ENCODE measurements at places on chromosomes 6 and 20.

DNA sequence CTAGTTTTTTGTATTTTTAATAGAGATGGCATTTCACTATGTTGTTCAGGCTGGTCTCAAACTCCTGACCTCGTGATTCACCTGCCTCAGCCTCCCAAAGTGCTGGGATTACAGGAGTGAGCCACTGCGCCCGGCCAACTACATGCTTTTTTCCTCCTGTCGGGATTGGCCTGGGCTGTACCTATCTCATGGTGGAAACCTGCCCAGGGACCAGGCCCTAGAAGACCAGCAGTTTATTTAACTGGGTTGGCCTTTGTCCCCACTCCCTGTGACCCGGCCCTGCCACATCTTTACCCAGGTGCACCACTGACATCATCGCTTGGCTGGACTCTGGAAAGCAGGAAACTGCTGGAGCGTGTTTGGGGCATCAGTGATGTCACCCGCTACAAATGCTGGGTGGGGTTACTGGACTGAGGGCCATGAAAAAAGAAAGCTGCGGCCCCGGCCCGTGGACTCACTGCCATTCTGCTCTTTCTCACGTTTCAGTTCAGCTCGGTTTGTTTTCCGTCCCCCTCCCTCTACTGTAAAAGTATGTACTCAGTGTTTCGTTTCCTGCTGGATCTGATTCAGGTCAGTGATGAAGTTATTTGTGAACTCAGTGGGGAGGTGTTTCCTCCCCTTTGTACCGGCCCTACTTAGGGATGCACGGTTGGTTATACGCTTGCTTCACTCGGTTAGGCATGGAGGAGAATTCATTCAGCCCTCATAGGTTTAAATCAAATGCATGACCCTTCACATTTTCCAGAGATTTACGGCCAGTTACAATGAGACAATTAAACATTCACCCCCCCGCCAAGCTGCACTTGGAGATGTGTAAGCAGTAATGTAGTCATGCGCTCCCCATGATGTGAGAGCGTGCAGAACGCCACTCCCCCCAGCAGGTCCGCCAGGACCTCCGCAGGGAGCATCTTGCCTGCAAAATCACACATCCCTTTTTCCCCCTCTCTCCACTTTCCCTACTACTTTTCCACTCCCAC lies 179.3 kb downstream of the MTHFD1L start:
- no peak for DNase-seq

DNA sequence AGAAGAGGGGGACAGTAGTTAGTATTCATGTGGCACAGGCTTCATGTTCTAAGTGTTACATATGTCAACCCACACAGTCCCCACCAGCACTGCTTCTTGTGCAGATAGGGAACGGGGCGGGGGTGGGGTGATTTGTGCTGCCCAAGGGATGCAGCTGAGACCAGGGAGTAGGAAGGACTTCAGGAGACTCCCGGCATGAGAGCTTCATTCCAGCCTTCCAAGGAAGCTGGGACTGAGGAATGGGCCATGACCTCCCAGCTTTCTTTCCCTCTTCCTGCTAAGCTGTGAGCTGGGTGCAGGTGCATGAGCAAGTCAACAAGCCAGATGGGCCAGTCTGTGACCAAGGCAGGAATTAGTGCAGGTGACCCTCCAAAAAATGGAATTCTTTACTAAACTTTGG lies 9.2 kb downstream of the BEND3 start:
- no peak for DNase-seq

DNA sequence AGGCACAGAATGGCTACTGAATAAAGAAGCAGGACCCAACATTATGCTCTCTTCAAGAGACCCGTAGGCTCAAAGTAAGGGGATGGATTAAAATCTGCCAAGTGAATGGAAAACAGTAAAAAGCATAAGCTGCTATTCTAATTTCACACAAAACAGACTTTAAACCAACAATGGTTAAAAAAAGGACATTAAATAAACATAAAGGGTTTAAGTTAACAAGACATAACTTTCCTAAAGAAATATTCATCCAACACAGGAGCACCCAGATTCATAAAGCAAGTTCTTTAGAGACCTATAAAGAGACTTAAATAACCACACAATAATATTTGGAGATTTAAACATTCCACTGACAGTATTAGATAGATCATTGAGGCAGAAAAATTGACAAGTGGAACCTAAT lies 624.5 kb downstream of the RFPL4B start:
- no peak for DNase-seq

GRCh38 chr20:62051144-62051543 lies 14.5 kb downstream of the TAF4 start:
- no peak for DNase-seq

- DNase-seq, result no peak
These were observed 50.7 kb downstream of the DOK5 start for GRCh38 chr20:54525916-54526590.

DNA sequence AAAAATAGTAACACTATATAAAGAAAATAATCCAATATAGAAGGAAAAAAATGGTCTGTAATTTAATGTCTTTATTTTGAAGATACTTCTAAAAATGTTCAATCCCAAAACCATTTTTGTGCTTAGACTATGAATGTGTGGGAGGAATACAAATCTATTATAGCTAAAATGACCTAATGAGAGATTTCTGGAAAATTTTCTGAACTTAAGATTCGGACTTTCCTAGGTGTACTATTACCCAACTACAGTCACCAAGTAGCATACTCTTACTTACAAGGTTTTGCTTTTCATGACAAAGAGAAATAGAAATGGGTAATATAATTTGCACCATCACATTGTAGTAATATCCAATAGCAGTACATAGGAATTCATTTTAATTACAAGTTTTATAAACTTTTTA lies 29.9 kb downstream of the MAP3K7 start:
- DNase-seq, result no peak

DNA sequence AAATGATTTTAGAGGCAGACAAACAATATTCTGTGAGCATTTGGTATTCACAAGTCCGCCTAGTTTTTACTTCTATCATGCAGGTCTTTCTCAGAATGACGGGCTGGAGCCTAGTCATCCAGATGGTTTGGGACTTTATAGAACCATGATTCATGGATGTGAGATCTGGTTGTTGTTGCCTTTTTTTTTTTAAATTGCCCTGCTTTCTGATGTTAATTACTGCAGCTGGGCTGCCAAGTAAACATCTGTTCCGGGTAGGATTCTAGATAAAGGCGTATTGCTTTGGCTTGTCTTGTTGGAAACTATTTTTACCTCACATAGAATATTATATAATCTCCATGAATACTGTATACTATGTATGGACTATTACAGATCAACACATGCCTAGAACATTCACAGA lies 58.1 kb downstream of the RNF217 start:
- DNase-seq, result no peak

GRCh38 chr6:122484760-122485159 lies 13.2 kb upstream of the SERINC1 start:
- no peak for DNase-seq

- no peak for DNase-seq
These were observed 17.5 kb downstream of the BCL2L1 start for GRCh38 chr20:31705191-31705590.

- no peak for DNase-seq
These were observed 32.1 kb downstream of the SF3B5 start for GRCh38 chr6:144063246-144063743.

DNA sequence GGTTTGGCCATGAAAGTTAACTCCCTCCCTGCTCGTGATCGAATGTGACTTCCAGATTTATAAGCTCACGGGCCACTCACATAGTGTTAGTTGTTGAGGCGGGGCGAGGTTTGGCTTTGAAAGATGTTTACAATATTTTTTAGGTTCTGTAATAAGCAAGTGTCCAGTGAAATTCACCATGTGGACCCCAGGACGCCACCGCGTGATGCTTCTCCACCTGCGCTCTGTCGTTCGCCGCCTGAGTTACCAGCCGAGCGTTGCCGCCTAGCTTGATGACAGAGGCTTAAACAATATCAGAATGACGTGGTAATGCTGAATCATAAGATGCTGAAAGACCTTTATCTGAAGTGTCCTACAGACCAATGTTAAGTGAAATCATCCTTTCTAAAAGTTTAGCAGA lies 241.0 kb downstream of the MYLK4 start:
- no peak for DNase-seq

DNA sequence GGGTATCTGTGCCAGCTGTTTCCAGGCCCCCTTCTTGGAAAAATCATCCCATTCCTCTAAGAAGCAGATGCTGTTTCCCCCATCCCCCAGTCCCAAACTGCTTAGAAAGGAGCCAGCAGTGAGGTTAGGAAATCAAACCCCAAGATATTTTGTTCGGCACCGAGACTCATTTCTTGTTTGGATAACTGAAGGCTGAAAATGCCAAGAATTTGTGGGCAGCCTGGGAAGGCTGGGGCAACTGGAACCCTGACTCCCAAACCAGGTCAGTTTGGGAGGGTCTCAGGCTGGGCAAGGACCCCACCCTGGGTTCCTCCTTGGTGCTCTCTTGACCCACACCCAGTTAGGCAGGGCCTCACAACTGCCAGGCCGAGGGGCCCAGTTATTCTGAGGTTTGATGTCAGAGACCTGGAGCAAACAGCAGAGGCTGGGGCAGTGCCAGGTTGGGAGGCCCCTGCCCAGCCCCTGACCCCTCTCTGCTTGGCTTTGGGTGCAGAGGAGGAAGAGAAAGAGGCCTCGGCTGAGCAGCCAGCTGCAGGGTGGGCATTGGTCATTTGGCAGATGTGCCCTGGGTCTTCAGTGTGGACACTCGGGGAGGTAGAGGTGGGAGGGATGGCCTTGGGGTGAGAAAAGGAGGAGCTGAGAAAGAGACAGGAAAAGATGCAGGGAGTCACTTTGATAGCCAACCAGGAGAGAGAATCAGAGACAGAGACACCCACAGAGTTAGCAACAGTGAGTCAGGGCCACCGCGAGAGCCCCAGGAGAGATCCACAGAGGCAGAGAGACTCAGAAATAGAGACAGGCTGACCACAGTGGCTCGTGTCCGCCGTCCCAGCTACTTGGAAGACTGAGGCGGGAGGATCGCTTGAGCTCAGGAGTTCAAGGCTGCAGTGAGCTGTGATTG lies 5.0 kb downstream of the ANGPT4 start:
- no peak for DNase-seq

- DNase-seq, result no peak
These were observed 14.8 kb downstream of the CLIC5 start for GRCh38 chr6:46000905-46001304.

DNA sequence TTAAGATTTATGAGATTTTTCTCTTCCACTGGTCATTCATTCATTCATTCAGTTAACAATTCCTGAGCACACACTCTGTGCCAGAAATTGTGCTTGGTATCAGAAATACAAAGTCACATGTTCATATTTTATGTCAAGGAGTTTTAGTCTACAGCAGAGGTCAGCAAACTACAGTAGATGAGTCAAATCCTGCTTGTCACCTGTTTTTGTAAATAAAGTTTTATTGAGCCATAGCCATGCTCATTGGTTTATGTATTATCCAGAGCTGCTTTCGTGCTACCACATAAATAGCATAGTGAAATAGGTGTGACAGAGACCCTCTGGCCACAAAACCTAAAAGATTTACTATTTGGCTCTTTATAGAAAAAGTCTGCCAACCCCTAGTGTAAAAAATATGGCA lies 46.8 kb downstream of the THEMIS start:
- DNase-seq, result no peak

GRCh38 chr6:21985904-21986303 lies 310.9 kb downstream of the PRL start:
- DNase-seq, result no peak

- no peak for DNase-seq
These were observed 14.2 kb downstream of the EBF4 start for GRCh38 chr20:2706688-2707352.

GRCh38 chr6:140002396-140003022 lies 628.1 kb upstream of the CITED2 start:
- no peak for DNase-seq

DNA sequence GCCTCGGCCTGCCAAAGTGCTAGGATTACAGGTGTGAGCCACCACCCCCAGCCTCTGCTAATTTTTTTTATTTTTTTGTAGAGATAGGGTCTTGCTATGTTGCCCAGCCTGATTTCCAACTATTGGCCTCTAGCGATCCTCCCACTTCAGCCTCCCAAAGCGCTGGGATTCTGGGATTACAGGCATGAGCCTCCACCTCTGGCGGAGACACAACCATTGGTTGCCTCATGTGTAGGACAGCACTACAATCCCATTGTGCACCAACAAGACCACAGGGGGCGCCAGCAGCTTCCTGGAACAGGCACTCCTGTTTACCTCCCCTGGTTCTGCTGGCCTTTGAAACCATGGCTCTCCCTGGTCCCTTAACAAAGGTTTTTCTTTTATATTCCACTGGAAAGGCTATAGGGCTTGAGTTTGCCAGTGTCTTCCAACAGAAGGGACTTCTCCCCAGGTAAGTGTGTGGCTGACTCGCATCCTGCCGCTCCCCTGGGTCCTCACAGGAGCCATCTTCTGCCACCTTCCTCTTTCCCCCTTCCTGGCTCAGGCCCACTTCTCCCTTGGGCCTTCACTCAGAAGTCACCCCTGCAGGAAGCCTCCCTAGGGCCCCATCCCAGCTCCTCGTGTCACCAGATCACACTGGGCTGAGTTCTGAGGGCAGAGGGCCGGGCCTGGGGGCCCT lies 39.2 kb upstream of the TLDC2 start:
- no peak for DNase-seq

GRCh38 chr6:134020071-134020470 lies 32.4 kb downstream of the SLC2A12 start:
- no peak for DNase-seq

DNA sequence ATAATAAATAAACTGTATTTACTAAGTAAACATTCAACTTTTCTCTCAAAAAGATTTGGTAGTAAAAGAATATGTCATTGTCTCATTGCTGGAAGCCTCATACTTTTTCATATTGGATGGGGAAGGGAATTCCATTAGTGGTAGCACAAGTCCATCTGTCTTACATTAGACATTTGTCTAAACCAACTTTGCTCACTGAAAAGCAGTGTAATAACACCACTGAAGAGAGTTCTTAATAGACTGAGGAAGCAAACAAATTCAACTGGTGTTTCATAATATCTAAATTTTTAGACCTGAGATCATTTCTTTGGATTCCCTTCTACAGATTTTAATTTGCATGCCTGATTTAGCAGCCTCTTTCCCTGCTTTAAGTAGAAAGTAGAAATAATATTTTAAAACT lies 62.7 kb downstream of the PLCB1 start:
- no peak for DNase-seq

GRCh38 chr6:159899994-159900745 lies 9.4 kb downstream of the MAS1 start:
- DNase-seq, result no peak

DNA sequence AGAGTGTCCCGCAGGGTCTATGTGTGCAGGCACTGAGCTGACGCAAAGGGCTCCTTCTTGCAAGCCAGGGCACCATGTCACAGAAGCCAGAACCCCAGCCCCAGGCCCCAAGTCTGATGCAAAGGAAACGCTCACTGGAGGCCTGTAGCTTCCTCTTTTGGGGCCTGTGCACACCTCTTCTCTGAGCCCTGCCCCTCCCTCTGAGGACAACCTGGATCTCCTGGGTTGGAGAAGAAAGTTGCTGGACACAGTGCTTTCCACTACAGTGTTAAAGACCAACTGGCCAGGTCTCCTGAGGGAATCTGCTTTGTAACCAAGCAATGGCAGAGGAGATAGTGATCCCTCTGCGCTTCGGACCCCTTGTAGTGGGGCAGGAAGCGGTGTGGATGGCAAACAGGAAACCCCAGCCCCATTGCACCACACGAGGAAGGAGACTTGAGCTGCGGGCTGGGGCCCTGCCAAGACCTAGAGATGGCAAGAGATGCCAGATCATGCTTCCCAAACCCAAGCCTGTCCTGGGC lies 90.0 kb downstream of the PRND start:
- peak; percentile 55 for DNase-seq
